AG10803 (cell line): ENCODE measurements at places on chromosomes 1 and 21.

DNA sequence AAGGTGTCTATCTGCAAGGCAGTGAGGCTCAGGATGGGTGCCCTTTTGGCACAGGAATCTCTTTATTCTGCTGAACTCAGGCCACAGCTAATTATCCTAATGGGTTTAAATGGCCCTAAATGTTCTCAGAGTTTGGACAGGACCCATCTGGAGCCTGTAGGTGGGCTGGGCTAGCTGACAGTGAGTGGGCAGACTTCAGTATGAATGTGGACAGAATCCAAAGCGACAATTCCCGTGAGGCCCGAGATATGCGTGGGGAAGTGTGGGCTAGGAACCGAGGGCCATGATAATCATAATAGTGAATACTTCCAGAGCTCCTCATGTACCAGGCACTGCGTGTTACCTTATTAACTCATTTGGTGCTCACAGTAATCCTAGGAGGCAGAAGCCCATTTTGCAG, 165.3 kb downstream of the GRIK3 start:
- no peak for DNase-seq

DNA sequence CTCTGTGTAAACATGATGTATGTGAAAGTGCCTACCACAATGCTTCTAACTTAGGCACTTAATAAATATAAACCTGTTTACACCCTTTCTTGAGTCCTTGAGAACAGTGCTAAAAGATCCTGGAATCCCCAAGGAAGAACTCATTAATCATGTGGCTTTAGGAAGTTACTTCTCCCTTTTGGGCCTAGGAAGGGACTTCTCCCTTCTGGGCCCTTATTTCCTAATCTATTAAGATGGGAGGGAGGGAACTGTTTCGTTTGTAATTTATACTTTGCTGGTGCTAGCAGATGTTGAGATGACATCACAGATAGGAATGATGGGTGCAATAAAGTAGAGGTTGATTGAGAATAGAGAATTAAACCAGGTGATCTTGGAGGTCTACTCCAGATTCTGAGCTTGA, 1.2 kb downstream of the BTF3L4 start:
- DNase-seq: peak; percentile 34

GRCh38 chr1:193520472-193520871, 334.1 kb upstream of the B3GALT2 start:
- DNase-seq: no peak

DNA sequence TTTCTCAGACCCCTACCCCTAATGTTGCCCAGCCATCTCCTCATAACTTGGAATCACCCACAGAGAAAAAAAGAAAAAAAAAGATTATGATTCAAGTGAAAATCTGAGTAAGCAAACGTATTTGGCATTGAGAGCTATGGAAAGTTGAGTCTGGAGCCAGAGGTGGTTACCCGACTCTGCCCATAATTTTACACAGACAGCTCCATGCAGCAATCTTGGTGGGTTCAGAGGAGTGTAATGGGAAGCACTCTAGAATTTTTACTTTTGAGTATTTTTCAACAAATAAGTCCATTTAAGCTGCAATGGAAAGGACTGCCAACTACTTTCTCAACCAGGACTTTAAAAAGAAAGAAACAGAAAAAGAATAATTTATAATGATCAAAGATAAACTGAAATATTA, 62.7 kb downstream of the ZC3H11B start:
- DNase-seq: no peak

DNA sequence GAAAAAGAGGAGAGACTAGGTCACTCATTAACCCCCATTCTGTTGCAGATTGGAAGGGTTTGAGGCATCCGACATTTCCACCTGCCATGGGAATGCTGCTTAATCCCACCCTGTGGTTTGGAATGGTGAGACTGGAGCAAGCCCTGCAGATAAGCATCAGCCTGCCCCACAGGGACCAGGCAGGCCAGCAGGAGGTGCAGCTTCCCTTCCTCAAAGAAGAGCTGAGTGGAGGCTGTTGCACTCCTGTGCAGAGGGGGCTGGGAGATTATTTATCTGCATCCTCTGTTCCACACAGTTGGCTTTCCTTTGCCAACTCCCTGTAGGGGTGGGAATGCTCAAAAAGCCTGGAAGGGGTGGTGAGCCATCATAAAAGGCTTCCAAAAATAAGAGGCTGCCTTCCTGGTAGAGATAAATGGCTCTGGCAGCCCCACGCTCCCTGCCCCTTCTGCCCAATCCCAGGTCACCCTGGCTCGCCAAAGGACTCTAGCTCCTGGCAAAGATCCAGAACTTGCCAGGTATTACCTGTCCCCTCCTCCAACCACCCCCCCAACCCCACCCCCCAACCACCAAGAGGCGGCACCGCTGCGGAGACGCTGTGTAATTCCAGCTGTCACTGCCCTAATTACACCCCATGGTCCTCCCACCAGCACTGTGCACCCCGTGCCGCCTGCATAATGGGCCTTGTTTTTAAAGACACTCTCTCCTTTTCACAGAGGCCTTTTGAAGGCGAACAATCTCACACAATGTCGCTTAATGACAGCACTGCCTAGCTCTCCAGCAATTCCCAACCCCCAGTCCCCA, 83.0 kb upstream of the ZC3H12A start:
- no peak for DNase-seq

- DNase-seq: peak; percentile 37
These were observed 155.5 kb downstream of the GLUL start for GRCh38 chr1:182235952-182236650.

GRCh38 chr1:222048094-222048595, 306.3 kb upstream of the DUSP10 start:
- peak; percentile 77 for DNase-seq

- peak; percentile 40 for DNase-seq
These were observed 345.5 kb upstream of the DUSP10 start for GRCh38 chr1:222087221-222087920.

DNA sequence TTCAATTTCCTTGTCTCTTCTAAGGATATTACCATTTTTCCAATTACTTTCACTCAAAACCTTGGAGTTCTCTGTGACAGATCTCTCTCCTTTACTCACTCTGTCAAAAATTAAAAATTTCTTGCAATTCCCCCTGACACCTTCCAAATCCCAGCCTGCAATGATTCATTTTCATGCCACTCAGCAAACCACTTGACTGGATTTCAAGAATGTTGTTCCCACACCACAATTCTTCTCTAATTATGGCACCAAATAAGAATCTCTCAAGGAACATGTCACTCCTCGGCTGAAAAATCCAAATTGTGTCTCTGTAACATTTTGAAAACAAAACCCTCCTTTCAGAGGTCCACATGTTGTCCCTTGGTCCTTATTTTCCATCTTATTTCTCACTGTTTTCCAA, 438.9 kb upstream of the ZP4 start:
- no peak for DNase-seq

- DNase-seq: no peak
These were observed 1152.2 kb upstream of the ADGRL4 start for GRCh38 chr1:80158771-80159170.

DNA sequence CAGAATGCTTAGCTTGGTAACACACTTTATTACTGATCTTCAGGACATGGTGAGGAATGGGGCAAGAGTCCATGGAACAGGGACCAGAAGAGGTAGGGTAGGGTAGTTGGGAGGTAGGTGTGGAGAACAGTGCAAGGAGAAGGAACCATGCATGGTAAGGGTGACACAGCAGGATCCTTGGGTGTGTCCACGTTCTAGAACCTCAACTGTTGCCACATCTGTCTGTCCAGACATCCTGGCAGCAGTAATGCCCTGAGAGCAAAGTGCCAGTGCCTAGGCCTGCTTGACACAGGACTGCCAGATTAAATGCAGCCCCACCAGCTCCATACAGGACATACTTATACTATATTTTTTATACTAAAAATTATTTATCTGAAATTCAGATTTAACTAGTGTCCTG, 13.9 kb downstream of the DMAP1 start:
- DNase-seq: peak; percentile 25

DNA sequence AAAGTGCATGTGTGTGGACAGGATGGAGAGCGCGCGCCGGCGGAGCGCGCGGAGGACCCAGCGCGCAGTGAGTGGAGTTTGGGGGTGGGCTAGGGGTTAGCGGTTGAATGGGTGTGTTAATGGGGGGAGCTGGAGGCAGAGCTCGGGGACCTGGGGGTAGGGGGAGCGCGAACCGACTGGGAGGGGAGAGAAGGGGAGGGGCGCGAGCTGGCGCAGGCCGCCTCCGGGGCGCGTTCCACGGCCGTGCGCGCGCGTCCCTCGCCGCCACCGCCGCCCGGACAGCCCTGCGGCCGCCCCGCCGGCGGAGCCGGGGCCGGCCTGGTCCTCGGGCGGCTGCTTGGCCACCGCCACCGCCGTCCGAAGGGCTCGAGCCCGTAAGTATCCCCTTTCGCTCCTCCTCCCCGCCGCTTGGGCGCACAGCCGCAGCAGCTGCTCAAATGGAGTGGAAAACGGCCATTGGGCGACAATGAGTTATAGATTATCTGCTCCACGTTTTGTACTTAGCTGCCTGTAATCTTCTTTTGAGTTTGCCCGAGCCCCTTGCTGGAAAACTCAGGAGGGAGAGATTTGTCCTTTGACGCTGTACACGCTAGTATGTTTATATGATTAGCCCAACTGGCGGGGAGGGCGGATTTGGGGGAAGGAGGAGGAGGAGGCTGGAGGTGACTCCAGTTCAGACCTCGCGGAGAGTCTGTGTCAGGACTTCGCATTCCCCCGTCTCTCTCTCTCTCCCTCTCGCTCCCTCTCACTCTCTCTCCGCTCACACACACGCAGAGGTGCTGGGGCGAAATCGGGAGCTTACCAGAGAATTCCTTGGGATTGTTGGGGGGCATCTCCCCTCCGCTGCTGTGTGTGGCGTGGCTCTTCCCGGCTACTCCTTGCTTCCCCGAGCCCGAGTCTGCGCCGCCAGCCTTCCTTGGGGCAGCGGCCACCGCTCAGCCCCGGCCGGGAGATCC, at the start of gene ADGRL2:
ADGRL2 (plus strand) TSS at position 240 of the 956 bp plus-strand sequence. CDS start 36,051 bp downstream, outside the sequence.
- DNase-seq: peak; percentile 84

GRCh38 chr1:151324390-151324930, 2.8 kb downstream of the PI4KB start:
- DNase-seq: no peak

GRCh38 chr1:236920286-236920894, 83.9 kb downstream of the MT1HL1 start:
- no peak for DNase-seq

- DNase-seq: peak; percentile 44
These were observed 21.0 kb downstream of the PCSK9 start for GRCh38 chr1:55060133-55060999.

DNA sequence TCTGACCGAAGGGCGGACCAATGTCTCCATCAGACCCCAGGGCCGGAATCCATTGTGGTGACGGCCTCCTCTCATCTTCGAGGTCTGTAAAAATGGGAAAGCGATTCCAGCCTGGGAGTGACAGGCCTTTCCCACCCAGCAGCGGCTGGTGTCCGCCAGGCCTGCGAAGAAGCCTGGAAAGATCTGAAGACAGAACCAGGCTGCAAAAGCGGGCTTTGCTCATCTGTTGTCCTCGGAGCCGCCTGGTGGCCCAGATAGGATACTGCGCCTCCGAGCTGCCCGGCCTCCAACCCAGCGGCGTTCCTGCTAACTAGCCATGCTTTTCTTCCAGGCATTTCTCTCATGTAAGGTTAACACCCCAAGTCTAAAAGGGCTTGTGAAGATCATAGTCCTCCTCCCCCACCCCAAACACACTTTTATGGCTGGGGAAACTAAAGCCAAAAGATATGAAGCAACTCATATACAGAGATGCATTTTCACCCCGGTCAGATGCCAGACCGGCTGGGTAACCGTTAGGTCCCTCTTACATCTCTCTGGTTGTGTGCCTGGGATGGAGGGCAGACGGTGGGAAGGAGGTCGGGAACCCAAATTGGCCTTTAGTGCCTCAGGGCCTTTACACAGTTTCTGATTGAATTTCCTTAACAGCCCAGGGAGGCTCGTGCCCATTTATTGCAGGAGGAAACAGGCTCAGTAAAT, 1.9 kb upstream of the DHRS3 start:
- peak; percentile 90 for DNase-seq

DNA sequence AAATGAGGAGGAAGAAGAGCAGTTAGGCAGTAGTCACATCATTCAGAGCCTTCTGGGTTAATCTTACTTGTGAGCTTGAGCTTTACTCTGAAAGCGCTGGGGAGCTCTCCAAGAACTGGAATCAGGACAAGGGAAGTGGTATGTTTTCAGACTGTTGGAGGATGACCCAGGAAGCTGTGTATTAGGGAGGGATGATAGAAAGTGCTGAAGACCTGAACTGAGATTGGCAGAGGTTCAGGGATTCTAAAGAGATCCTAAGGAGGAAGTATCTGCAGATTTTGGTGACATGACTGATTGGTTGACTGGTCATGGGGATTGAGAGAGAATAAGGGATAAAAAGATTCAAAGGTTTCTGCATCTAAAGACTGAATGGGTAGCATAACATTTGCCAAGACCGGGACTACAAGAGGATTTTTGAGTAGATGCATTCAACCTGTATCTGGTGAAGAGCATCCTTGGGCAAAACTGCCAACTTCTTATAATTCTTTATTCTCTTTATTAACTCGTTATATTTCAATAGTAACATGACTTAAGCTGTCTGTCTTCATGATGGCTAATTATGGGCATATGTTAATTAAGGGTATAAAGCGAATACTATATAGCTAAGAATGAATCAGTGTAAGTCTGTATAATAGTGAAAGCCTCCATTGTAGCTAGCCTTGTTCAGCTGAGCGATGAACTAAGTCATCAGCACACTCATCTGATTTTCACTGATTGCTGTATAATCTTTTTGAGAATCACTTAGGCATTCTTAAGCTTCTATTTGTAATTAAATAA, 41.8 kb downstream of the XCL1 start:
- no peak for DNase-seq

GRCh38 chr1:20603504-20604464, 14.9 kb downstream of the CDA start:
- peak; percentile 94 for DNase-seq

DNA sequence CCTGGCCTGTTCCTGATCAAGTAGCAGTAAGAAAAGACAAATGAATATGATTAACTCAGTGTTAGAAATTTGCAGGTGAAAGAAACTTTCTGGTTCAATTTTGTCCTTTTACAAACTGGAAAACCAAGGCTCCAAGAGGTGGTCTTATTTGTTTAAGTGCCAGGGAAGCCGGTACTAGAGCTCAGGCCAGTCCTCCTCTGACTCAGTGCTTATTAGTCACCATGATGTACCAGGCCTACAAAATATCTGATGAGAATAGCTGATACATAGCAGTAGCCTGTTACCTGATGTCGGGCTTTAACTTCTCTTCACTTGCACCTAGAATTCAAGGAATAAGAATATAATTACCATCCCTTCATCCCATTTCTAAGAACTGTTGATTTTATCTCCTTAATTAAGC, 394.8 kb downstream of the LMX1A start:
- DNase-seq: no peak

- no peak for DNase-seq
These were observed 853 bp upstream of the PCSK9 start for GRCh38 chr1:55038552-55038838.

- peak; percentile 22 for DNase-seq
These were observed 1.0 kb upstream of the CDKN2C start for GRCh38 chr1:50968821-50969610.

- DNase-seq: no peak
These were observed 12.1 kb upstream of the EPHA10 start for GRCh38 chr1:37776946-37777516.
